ENCODE measurements at places on chromosomes 3 and 15.

DNA sequence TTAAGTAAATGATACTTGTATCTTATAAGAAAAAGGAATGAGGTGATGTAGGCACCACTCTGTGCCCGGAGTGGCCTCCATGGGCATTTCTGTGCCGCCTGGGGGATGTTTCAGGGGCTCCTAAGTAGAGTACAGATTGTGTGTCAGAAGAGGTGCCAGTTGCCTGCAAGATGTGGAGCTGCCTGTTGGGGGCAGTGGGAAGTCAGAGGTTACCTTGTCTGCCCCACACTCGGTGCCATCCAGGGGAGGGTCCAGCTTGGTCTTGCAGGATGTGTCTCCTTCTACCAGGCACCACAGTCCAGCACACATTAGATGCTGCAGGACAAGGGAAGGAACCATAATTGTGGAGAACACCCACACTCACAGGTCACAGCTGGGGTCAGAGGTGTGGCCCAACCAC lies 208.8 kb downstream of the ADAMTS17 start:
- no peak for DNase-seq

- no peak for DNase-seq
These were observed 86.0 kb downstream of the DTWD1 start for GRCh38 chr15:49706805-49707204.

DNA sequence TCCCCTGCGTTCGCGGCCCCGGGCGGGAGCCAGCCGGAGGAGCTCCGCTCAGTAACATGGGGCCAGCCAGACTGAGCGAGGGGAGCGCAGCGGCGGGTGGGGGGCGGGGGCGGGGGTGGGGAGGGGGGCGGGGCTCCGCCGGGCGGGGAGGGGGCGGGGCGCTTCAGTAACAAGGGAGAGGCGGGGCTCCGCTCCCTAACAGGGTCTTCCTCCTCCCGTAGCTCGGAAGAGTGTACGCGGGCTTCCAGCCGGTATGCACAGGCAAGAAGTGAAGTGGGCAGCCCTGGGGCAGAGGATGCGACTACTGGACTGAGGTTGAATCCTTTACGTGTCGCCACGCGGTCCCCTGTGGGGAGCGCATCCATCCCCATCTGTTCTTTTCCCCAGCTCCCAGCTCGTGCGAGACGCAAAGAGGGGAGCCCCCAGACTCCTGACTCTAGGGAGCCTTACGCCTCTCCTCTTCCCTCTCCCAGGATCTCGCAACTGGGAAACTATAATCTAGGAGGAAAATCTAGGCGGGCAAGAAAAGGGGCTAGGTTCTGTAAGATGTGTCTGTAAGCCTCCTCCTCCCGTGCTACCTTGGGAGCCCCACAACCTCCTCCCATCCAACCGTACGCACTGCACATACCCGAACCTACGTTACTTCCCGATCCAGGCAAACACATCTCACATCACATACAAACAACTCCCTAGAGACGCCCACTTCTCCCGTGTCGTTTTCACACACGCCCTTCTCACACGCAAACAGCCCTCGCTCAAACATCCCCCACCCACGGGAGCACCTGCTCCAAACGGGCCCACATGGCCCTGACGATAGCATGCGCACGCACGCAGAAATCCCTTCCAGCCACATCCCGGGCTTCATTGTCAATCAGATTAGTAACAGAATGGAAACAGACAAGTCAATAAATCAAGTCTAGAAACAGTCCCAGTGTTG lies at the start of gene SHF:
SHF (minus strand) TSS at position 73 of the 937 bp plus-strand sequence; CDS start at position 58, 15 bp downstream.
- DNase-seq, result no peak

- DNase-seq, result no peak
These were observed 43.5 kb downstream of the LPP start for GRCh38 chr3:188197388-188197847.

DNA sequence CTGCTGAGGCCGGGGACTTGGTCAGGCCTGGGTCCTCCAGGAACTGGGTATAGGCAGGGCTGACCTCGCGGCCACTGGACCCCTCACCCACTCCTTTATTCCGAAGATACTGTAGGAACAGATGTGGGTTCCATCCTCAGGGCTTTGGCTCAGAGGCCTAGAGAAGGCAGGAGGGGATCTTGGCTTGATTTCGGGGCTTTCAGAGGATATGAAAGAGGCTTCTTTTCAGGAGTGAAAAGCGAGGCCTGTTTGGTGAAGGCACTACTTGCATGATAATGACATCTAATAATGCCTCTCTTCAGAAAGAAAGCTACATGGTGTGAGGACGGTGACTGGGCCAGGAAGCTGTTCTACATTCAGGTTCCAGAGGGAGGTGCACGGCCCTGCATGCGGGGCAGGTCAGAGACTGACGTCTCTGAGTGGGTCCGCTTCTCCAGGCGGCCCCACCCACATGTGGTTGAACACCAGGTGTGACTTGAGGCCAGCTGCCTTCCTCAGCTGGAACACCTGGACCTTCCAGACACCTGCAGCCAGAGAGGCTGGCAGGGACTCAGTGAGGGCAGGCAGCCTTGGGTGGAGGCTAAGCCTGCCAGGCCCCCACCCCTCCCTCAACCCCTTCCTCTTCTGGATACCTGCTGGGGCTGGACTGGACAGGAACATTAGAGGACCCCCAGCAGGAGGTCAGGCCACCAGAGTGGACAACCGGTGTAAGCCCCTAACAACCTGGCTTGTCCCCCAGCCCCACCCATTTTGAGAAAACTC lies 31.1 kb upstream of the HHATL start:
- DNase-seq, result peak; percentile 92

DNA sequence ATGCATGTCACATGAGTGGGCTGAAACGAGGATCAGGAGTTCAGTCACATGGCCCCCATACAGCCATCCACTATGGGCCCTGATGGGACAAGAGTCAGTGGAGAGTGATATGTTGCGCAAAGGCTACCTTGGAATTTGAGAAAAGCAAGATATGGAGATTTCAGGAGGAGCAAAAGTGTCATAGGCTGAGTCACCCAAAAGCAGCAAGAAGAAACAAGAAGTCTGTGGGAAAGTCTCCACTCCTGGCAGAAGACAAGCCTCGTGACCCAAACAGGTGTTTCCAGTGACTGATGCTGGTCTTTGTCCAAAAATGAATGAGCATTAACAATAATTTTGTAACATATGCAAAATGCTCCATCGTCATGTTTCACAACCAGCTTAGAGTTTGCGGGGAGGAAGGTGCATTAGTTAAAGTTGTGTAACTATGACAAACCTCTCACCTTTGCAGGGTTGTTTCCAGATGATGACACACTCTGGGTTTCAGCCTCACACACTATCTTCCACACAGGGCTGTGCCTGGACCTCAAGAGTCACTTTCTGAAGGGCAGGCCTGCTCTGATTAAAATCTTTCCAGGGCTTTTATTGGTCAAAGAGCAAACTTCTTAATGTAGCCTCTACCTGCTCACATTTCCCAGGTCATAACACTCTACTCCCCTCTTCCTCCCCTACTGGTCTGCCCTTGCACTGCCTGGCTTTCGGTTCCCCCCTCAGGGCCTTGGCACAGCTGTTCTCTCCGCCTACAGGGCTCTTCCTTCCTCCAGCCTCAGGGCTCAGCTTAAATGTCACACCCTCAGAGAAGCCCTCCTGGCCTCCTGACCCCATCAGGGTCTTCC lies 3.9 kb upstream of the DNASE1L3 start:
- DNase-seq, result no peak

DNA sequence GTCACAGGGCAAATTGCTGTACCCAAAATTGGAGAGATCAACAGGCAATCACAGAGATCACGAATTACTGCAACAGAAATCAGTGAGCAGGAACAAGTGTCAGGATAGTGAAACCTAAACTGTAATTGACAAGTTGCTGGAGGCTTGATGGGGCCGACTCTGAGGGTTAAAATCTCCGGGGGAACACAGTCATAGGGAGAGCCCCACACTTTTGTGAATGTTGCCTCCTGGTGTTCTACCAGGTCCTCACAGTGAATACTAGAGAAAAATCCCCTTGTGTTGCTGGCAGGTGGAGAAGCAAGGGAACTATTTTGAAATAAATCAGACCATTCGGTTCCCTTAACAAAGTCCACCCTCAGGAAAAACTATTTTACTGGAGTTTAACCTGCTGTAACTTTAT lies 697.5 kb upstream of the CBLB start:
- no peak for DNase-seq

- no peak for DNase-seq
These were observed 76.7 kb upstream of the FAM3D start for GRCh38 chr3:58743296-58743695.

GRCh38 chr3:87436781-87437543 lies 160.6 kb upstream of the POU1F1 start:
- DNase-seq, result no peak

GRCh38 chr15:65411465-65412071 lies 11.2 kb downstream of the IGDCC4 start:
- DNase-seq, result no peak

GRCh38 chr3:63477494-63478129 lies 174.9 kb upstream of the SNTN start:
- DNase-seq, result no peak

DNA sequence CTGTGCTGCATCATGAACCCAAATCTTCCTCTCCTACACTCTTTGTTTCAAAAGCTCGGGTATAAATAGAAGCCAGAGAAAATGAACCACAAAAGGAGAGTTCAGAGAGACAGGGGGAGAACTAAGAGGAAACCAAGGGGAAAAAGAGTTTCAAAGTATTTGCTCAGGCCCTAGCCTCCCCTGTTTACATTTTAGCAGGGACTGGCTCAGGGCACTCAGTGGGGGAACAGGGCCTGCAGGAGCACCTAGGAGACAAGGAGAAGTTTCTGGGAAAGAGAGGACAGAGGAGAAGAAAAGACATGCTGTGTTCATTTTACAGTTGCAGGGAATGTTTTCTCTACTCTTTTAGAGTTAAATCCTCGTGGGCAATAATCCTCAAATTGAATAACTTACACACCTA lies 8.5 kb upstream of the IL17RD start:
- no peak for DNase-seq

- DNase-seq, result no peak
These were observed at the start of gene C3orf52 for GRCh38 chr3:112086076-112086854. TSS of gene C3orf52 (plus strand) at chr3:112086389. CDS start at chr3:112086408, 19 bp downstream.

GRCh38 chr3:157782236-157782635 lies 279.0 kb upstream of the VEPH1 start:
- no peak for DNase-seq

GRCh38 chr3:45967724-45968123 lies 24.5 kb downstream of the CXCR6 start:
- DNase-seq, result no peak

DNA sequence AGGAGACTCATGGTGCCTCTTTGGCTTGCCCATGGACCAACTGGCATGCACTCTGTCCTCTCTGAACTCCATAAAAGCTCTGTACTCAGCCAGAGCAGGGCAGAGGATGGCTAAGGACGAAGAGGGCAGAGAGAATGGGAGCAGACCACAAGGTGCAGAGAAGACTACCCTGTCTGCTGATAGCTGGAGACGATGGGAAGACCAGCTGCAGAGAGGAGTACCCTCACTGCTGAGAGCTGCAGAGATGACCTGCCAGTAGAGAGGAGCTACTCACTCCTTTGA lies 65.0 kb downstream of the THBS1 start:
- DNase-seq, result no peak

DNA sequence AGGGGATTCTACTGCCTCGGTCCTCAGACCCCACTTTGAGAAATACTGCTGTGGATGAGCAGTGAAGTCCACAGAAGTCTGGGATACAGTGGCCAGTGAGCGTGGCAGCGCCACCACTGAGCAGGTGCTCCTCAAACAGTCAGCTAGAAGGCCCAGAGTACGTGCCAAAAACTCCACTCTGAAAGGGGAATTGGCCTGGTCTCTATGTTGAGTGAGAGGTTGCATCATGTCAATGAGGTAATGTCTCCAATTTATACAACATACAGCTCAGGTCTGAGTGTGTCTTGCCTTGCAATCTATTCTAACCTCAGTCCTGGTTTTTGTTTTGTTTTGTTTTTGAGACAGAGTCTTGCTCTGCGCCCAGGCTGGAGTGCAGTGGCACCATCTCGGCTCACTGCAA lies 53.3 kb upstream of the ETV5 start:
- DNase-seq, result no peak

- no peak for DNase-seq
These were observed 11.2 kb downstream of the EBLN2 start for GRCh38 chr3:73072634-73073033.

GRCh38 chr15:79878078-79878705 lies 18.6 kb downstream of the MTHFS start:
- DNase-seq, result no peak

DNA sequence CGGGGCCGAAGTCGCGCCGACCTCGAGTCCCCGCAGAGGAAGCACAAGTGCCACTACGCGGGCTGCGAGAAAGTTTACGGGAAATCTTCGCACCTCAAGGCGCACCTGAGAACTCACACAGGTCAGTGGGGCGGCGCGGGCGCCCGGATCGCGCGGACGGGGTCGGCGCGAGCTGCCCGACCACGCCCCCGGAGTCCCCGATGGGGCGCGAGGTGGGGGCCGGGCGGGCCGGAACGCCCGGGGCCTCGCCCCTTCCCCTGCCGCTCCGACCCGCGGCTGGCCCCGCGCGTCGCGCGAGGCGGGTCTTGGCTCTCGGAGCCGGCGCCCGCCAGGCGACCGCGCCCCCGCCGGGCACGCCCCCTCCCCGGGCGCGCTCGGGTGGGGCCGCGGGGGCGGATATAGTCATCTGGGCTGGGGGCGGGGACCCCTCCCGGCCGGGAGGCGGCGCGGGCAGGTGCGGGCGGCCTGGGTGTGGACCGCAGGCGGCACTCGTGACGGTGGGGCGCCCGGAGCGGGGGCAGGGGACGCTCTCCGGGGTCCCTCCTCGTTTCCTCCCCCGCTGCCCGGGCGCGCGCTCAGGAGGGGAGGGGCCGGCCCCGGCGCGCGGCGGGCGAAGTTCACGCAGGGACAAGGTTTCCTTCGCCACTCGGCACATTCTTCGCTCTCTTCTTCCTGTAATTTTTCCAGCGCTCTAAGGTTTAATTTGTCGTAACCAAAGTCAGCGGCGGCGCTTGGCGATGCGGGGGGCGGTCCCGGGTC lies 1.2 kb downstream of the KLF13 start:
- no peak for DNase-seq

GRCh38 chr3:78112291-78113010 lies 1072.6 kb downstream of the ROBO2 start:
- no peak for DNase-seq

GRCh38 chr3:163671201-163671600 lies 1407.1 kb downstream of the SI start:
- DNase-seq, result no peak

GRCh38 chr3:147615035-147615434 lies 205.9 kb downstream of the ZIC1 start:
- DNase-seq, result no peak

GRCh38 chr15:64462492-64462891 lies 2.1 kb downstream of the ZNF609 start:
- no peak for DNase-seq

- no peak for DNase-seq
These were observed 190.2 kb upstream of the GBE1 start for GRCh38 chr3:81951636-81952035.
